ENCODE measurements at places on chromosomes 7 and 10. TPM values are rescaled to one million over a fixed set of nuclear protein-coding genes. Genes with fewer than 3 reads are reported as not detected.

DNA sequence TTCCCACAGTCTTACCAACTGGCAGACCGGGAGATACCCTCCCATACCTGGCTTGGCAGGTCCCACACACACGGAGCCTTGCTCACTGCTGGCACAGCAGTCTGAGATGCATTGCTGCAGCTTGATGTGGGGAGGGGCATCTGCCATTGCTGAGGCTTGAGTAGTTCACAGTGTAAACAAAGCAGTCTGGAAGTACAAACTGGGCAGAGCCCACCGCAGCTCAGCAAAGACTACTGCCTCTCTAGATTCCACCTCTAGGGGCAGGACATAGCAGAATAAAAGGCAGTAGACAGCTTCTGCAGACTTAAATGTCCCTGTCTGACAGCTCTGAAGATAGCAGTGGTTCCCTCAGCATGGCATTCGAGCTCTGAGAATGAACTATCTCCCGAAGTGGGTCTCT lies 69.6 kb upstream of the RELN start:
- H3K27ac ChIP-seq: no peak overlapping the region
- H3K36me3 ChIP-seq: no peaks in the 10 kb centered on the region
- DNase-seq: no peak
- no peak overlapping the region for H3K4me3 ChIP-seq
- no peaks in the 10 kb centered on the region for H3K4me1 ChIP-seq

The PTPRN2 gene
- total RNA-seq: 1.8 TPM

GRCh38 chr7:70318511-70318910 lies 720.2 kb downstream of the AUTS2 start:
- H3K4me3 ChIP-seq: no peak overlapping the region
- no peak for DNase-seq
- no peaks in the 10 kb centered on the region for H3K36me3 ChIP-seq

The GPC2 gene
- 5.1 TPM for total RNA-seq

DNA sequence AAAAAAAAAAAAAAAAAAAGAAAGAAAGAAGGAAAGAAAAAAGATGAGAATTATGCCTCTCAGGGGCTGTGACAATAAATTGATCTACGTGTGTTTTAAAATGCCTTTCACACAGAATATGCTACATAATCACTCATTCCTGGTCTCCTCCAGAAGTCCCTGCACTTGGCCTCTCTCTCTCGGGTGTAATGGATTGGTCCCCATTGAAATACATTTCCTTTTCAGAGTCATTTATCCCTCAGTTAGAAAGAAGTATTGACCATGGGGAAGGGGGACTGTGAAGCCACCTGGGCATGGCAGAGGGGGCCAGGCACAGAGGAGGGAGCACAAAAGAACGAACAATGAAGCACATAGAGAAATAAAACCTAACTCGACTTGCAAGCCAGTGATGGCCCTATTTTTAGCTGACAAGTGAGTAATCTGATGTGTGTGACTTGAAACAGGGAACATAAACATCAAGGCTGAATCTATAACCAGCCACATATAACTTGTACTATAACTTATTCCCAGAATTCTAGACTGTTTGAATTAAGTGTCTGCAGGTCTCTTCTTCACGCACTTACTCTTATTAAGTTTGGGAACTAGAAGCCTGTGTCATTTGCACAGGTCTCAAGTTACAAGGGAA lies 490.8 kb downstream of the KCNMA1 start:
- DNase-seq: no peak
- no peaks in the 10 kb centered on the region for H3K36me3 ChIP-seq
- no peak overlapping the region for H3K4me3 ChIP-seq
- no peak overlapping the region for H3K27ac ChIP-seq
- H3K27me3 ChIP-seq: peaks cover 2% of the 10 kb centered on the region

DNA sequence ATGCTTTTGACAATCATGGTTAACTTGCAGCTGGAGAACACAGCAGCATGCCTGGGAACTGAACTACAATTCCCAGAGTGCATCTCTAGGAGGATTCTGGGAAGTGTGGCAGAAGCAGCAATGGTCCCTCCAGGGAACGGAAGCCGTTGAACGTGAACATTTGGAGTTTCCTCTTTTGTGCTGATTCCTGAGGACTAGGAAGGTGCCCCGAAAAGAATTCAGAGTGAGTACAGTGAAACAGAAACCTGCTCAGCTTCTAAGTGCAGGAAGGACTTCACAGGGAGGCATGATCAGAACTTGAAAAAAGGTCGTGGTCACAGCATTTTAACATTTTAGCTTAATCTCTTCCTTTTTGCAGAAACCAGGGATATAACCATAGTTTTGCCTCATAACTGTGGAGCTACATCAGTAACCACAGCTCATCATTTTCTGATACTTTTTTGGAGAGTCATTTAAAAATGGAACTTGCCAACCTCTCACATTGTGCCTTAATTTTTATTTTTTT lies at the start of gene NUDT13:
TSS of gene NUDT13 (plus strand) at position 111 of the 505 bp plus-strand sequence. CDS start 3,911 bp downstream, outside the sequence.
- DNase-seq: peak; percentile 20
- H3K4me1 ChIP-seq: peaks cover 16% of the 10 kb centered on the region
- H3K27me3 ChIP-seq: no peaks in the 10 kb centered on the region
- peak within 1 kb of the TSS; percentile 90 for H3K4me3 ChIP-seq
- H3K36me3 ChIP-seq: peaks cover 27% of the 10 kb centered on the region

DNA sequence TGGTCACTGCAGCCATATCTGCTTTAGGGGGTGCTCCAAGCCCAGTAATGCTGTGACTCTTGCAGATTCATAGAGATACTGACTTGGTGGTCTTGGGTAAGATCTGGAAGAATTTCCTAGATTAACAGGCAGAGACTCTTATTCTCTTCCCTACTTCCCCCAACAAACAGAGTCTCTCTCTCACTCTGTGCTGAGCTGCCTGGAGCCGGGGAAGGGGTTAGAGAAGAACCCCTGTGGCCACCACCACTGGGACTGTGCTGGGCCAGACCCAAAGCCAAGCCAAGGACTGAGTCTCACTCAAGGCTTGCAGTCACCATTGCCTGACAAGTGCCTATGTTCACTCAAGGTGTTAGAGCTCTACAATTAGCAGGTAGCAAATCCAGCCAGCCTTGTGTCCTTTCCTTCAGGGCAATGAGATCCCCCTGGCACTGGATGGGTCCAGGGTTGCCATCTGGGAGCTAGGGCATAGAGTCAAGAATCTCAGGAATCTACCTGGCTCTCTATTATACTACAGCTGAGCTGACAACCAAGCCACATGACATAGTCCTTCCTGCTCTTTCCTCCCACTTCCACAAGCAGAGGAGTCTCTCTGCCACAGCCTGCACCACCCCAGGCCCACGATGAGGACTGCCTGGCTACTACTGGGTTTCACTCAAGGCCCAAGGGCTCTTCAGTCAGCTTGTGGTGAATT lies 41.4 kb upstream of the TECTB start:
- no peak overlapping the region for H3K4me3 ChIP-seq
- no peaks in the 10 kb centered on the region for H3K4me1 ChIP-seq
- no peak overlapping the region for H3K27ac ChIP-seq

The CALML3 gene
- not detected for total RNA-seq

- H3K4me1 ChIP-seq: no peaks in the 10 kb centered on the region
- peaks cover 9% of the 10 kb centered on the region for H3K27me3 ChIP-seq
- no peaks in the 10 kb centered on the region for H3K36me3 ChIP-seq
- H3K4me3 ChIP-seq: no peak overlapping the region
Measured at GRCh38 chr10:59585046-59585700, 124.5 kb downstream of the SLC16A9 start.

DNA sequence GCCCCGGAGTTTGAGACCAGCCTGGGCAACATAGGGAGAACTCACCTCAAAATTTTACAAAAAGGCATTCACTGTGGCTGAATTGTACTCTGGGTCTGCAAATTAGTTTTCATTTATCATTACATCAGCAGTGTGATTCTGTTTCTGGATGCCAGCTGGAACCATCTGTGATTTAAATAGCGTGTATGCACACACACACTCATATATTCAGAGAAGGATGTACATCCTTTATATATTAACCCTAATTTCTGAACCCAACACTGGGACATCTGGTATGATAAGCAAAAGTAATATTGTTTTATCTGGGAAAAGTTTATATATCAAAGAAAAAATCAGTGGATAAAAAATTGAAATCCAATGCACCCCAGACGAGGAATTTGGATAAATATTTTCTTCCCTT lies 33.8 kb upstream of the LYZL1 start:
- H3K4me1 ChIP-seq: no peaks in the 10 kb centered on the region
- H3K27me3 ChIP-seq: peaks cover 8% of the 10 kb centered on the region
- no peak for DNase-seq
- no peak overlapping the region for H3K27ac ChIP-seq
- no peak overlapping the region for H3K4me3 ChIP-seq

- peaks cover 30% of the 10 kb centered on the region for H3K4me1 ChIP-seq
- H3K27me3 ChIP-seq: no peaks in the 10 kb centered on the region
- no peak overlapping the region for H3K4me3 ChIP-seq
Measured at GRCh38 chr10:89699581-89700064, 1.8 kb upstream of the KIF20B start.

GRCh38 chr10:48494073-48494472 lies 110.8 kb downstream of the ARHGAP22 start:
- no peaks in the 10 kb centered on the region for H3K36me3 ChIP-seq
- H3K4me1 ChIP-seq: peaks cover 9% of the 10 kb centered on the region
- H3K27me3 ChIP-seq: peaks cover 6% of the 10 kb centered on the region
- DNase-seq: no peak
- no peak overlapping the region for H3K27ac ChIP-seq

The EGFR gene
- not detected for total RNA-seq

The SCIN gene
- total RNA-seq: not detected
